ENCODE measurements at places on chromosomes 5 and 9.

DNA sequence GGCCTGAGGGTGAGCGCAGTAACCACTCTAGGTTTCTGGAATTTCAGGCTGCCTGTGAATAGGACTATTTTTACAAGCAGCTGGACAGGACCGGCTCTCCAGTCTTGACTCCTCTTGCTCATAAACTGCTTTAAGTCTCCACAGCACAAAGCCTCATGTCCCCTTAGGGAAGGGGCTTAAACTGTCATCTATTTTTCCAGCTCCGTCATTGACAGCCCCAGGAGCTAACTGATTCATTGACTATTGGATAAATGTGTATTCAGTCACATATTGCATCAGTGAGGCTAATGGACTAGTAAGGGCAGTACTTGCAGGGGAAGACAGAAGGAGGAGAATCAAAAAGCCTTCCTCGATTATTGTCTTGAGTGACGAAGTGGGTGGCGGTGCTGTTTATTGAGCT, 719.4 kb upstream of the ADAMTS16 start:
- DNase-seq: no peak

- DNase-seq: no peak
Measured at GRCh38 chr9:88976890-88977257, 14.4 kb upstream of the S1PR3 start.

- no peak for DNase-seq
Measured at GRCh38 chr5:1778138-1779020, 21.3 kb downstream of the MRPL36 start.

- DNase-seq: no peak
Measured at GRCh38 chr9:89880161-89880560, 275.3 kb downstream of the GADD45G start.

GRCh38 chr5:112419164-112419985, at the start of gene EPB41L4A:
EPB41L4A (minus strand) TSS chr5:112419277; CDS start chr5:112419039, 238 bp downstream.
- DNase-seq: peak; percentile 47

GRCh38 chr5:173704615-173705511, 88.4 kb upstream of the BOD1 start:
- DNase-seq: no peak

DNA sequence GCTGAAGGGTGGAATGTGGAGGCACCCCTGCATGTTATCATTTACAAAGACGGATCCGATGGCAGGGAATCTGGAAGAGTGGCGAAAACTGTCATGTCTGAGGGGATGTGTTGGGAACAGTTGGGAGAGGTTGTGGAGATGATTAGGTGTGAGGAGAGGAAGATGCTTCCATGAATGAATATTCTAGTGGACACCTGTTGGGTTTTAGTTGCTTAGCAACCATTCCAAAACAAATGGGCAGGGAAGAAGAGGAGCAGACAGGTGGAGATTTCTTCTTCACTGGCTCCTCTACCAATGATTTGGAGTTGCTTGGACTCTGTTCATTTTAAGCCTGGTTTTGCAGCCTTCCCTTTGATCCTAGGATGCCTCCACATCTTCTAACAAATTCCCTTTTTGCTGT, 465.3 kb upstream of the CLINT1 start:
- no peak for DNase-seq

DNA sequence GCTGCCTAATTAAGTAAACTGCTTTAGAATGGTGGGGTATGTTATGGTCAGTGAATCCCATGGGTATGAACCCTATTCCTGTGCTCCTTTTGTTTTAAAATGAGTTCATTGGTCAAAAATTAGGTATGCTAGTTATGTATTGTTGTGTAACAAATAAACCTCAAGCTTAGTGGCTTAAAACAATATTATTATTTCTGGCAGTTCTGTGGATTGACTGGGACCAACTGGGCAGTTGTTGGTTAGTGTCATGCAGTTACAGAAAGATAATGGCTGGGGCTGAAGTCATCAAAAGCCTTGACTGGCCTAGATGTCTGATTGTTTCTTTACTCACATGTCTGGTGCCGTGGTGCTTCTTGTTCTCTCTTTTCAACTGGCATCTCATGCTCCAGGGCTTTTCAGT, 8.9 kb upstream of the PTAR1 start:
- no peak for DNase-seq

GRCh38 chr9:133029994-133030316, 842 bp upstream of the GTF3C5 start:
- no peak for DNase-seq

- no peak for DNase-seq
Measured at GRCh38 chr5:173950829-173951228, 38.1 kb upstream of the C5orf47 start.

- no peak for DNase-seq
Measured at GRCh38 chr5:67983251-67984110, 232.1 kb upstream of the PIK3R1 start.

DNA sequence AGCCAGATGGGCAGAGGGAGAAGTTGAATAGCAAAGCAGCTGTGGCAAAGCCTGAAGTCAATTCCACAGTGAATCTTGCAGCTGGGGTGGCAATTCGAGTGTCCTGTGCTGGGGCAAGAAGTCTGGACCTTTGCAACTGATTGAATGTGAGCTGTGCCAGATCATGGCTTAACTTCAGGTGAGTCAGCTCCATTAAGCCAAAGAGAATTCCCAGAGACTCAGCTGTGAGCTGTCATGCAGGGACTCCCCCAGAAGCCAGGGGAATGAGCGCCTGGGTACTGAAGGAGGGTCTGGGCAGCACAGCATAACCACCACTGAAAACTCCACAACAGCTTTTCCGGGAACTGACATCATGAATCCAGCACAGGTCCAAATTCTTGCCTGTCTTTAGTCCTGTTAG, 153.5 kb upstream of the TRPC7 start:
- DNase-seq: no peak

DNA sequence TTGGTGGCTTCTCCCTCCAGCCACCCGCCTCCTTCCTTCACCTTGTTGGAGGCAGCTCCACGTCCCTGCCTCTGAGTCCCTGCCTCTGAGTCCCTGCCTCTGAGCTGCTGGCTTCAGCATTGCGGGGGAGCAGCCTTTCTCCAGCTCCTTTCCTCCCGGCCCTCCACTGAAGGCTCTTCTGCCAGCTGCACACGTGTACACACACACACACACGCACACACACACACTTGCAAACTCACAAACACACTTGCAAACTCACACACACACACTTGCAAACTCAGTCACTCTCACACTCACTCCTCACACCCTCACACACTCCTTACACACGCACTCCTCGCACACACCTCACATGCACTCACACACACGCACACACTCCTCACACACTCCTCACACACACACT, 45.1 kb downstream of the C9orf50 start:
- DNase-seq: no peak

DNA sequence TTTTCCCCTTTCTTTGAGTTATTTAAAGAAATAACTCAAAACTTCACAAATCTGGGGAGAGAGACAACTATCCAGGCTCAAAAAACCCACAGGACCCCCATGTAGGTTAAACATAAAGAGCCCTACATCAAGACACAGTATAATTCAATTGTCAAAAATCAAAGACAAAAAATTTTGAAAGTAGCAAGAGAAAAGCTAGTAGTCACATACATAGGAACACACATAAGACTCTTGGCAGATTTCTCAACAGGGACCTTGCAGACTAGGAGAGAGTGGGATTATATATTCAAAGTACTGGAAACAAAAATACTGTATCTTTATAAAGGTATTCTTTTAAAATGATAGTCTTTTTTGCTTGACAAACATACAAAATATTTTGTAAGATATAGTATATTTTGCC, 296.9 kb downstream of the OSTF1 start:
- DNase-seq: no peak
